ENCODE measurements at places on chromosomes 12 and 14.

DNA sequence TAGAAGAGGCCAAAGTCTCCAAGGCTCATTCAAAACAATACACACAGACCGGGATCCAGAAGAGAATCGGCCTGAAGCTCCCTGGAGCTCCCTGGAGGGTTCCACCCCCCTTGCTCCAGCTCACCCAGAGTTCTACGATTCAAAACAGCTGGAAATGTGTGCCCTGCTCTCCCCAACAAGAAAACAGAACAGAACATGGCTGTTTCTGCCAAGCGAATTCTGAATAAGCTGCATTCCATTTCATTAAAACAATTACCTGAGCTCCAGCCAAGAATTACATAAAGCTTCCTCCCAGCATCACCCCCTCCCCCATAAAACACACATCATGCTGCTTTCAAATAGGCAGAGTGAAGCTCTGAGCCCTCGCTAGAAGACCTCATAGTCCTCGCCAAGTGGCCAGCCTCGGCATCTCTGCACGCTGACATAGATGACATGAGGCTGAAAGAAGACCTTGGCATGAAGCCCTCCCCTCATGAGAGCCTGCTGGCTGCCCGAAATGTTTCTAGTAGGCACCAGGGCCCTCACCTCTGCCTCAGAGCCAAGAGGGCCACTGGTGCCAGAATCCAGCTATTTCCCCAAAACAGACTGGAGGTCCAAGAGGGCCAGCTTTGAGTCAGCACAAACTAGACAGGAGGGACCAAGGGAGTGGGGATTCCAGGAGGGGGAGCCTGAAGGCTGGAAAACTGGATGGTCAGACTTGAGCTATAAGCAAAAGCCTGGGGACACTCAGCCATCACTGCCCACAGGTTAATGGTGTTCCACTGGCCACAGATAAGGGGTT, 8.3 kb downstream of the PXN start:
- no peak for DNase-seq

GRCh38 chr12:47206450-47207339, 126.9 kb upstream of the AMIGO2 start:
- DNase-seq = no peak

GRCh38 chr12:54555670-54556257, 6.4 kb downstream of the PDE1B start:
- no peak for DNase-seq

GRCh38 chr14:66514213-66514612, 6.3 kb downstream of the GPHN start:
- no peak for DNase-seq

- no peak for DNase-seq
Observed at GRCh38 chr12:63814146-63814772, 30.2 kb upstream of the SRGAP1 start.

DNA sequence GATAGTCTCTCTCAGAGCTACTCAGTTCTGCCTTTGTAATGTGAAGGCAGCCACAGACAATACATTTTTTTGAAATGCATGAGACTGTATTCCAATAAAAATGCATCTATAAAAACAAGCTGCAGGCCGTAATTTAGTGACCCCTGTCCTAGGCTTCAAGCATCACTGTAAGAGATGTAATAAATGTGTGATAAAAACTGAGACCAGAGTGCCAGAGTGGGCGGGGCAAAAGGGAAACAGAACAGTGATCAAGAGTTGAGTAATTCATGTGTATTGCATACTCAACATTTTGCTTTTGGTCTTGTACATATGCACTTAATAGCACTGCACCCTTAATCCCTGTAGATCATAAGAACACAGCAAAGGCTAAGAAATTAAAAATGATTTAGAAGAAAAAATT, 743.5 kb downstream of the DIO2 start:
- no peak for DNase-seq

- no peak for DNase-seq
Observed at GRCh38 chr14:22630486-22630885, 13.7 kb downstream of the OR6J1 start.

DNA sequence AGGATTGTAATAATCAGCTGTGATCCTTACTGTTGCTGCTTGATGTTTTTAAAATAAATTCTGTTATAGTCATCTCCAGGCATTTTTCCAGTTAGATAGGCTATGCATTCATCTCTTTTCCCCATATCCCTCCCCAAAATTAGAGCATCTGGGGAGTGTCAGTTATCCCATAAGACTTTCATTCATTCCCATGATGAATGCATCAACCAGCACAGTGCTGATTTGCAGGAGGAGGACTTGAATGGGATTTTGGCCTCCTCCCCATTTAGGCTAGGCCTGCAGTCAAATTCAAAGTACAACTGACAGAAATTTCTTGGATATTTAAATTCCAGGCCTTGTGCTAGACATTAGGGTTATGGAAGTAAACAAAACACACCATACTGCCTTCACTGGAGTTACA, 99.8 kb downstream of the AEBP2 start:
- no peak for DNase-seq

GRCh38 chr12:126869644-126870043, 1397.3 kb upstream of the TMEM132C start:
- DNase-seq = no peak

DNA sequence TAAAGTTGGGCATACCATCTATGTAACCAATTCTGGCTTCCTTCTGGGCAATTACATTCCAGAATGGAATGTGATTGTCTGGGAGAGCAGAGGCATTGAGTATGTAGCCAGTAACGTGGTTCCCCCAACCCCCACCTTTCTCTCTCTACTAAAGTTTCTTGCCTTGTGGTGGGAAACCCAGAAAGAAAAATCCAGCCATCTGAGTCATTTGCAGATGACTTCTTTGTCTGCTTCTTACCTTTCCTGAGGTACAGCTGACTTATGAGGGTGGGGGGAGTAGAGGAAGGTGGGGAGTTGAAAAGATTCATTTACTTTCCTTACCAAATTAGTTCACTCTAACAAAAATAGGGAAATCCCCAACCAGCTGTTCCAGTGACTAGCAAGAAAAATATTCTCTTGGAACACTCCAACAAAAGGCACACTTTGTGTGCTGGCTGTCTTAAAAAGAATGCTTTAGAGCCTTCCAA, 112.1 kb upstream of the FRMD6 start:
- no peak for DNase-seq

GRCh38 chr14:46717211-46717610, 65.6 kb upstream of the RPL10L start:
- DNase-seq = no peak

DNA sequence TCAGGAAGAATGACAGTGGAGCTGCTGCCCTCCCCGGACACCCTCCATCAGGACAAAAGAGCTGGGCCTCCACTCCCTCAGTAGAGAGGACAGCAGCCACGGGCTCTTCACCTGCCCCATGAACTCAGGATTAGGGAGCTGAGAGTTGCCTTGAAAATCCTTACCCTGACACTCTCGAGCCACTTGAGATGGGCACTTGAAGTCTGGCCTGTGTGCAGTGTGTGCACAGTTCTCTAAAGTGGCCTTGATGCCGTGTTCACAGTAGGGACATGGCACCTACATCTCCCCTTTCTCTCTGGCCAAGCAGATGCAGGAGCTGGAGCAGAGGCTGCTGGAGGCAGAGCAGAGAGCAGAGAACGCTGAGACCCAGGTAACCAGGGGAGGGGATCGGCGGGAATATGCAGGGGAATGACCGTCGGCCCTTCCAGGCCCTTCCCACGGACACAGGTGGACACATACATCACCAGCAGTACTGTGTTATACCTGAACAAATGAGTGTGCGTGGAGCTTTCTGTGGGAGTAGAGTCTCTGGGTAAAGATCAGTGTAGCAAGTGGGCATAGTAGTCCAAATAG, 22.5 kb downstream of the PLEKHH1 start:
- DNase-seq = no peak

- no peak for DNase-seq
Observed at GRCh38 chr12:91620992-91621391, 438.4 kb upstream of the DCN start.

- no peak for DNase-seq
Observed at GRCh38 chr14:32374155-32374554, 45.1 kb downstream of the AKAP6 start.

DNA sequence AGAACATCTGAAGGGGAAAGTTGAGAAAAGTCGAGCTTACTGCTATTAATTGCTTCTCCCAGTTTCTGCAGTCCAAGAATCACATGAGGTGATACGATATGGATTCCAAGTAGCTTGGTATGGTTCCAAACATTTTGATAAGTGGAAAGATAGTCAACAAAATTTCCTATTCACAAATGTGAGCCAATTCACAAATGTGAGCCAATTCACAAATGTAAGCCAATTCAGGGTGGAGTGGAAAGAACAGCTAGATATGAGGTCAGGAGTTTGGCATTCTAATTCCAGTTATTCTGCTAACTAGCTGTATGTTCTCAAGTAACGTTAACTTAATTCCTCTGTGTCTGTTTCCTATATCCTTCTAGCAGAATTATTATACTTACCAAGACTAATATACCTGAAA, 37.6 kb upstream of the DHRS4 start:
- no peak for DNase-seq

DNA sequence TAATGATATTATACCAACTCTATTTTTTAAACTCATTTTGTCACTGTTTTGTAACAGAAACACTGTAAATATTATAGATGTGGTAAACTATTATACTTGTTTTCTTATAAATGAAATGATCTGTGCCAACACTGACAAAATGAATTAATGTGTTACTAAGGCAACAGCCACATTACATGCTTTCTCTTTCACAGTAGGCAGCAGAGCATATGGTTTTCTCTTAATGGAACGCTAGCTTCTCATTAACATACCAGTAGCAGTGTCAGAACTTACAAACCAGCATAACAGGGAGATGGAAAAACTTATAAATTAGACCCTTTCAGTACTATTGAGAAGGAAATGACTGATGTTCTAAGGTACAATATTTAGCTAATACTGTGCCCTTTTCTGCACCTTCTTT, 398.8 kb downstream of the PRKD1 start:
- DNase-seq = no peak

Data from activated T-cell treated with anti-CD3 and anti-CD28 coated beads, Interleukin-2, amount 50 U/mL, for 24 hours (primary cell).